ENCODE measurements at places on chromosomes 16 and 17. TPM values are rescaled to one million over a fixed set of nuclear protein-coding genes. Genes with fewer than 3 reads are reported as not detected.

DNA sequence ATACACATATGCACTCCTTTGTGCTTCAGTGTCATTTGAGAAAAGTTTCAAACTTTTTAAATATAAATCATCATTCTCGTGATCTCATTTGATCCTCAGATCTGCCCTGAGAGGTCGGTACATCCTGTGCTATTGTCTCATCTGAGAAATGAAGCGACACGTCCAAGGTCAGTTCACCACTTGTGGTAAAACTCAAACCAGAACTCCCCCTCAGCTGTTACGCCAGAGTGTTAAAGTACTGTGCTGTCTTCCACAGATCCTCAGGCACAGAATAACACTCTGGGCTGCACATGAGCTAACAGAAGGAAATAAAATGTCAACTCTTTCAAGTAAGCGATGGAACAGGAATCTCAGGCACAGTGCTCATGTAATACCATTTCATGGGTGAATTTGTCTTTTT, 31.4 kb downstream of the ANKFN1 start:
- no peak for DNase-seq

GRCh38 chr17:29791336-29792080, 138.5 kb downstream of the SSH2 start:
- DNase-seq, result no peak

DNA sequence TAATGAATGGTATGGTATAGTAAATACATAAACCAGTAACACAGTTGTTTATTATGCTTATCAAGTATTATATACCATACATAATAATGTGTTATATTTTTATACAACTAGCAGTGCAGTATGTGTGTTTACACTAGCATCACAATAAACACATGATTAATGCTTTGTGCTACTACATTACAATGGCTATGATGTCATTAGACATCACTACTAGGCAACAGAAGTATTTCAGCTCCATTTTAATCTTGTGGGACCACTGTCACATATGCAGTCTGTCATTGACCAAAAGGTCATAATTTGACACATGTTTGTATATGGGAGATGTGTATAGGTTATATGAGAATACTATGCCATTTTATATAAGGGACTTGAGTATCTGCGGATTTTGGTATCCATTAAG, 32.7 kb downstream of the TRIM37 start:
- DNase-seq, result no peak

- no peak for DNase-seq
Observed at GRCh38 chr17:79539944-79540705, 70.7 kb downstream of the RBFOX3 start.

DNA sequence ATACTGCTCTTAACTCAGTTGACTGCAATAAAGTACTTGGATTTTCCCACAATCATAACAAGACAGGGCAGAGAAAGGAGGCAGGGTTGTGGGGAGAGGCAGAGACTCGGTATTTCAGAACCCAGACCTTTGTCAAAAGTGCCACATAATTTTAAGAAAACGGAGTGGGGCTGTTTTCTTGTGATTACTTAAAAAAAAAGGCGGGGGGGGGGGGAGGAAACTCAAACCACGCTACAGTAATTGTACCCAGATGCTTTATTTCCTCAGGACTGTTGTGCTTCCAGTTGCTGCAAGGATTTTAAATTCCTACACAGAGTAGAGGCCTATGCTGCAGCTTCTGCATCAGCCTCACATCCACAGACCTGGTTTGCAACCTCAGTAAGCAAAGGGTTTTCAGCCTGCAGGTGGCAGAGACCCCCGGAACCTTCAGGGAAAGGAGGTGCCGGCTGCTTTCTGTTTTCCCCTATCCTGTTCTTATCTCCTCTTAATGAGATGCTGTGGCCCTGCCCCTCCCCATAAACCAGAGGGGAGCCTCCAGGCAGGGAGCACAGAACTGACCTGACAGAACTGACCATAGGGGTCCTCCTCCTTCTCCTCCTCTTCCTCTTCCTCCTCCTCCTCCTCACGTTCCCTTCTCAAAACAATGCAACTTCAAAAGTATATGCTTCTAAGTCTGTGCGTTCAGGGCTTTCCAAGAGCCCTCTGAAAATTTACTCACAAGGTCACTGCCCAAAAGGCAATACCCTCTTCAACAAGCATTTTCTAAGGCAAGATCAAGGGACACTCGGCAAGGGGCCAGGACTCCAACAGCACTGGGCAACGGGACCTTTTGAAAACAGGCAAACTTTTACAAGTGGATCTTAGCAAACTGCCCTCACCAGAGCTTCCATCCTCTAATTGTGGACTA, 7.5 kb downstream of the AXIN2 start:
- no peak for DNase-seq

PYDC1 gene
- not detected for total RNA-seq

ABAT gene
- total RNA-seq, result 2.4 TPM

DNA sequence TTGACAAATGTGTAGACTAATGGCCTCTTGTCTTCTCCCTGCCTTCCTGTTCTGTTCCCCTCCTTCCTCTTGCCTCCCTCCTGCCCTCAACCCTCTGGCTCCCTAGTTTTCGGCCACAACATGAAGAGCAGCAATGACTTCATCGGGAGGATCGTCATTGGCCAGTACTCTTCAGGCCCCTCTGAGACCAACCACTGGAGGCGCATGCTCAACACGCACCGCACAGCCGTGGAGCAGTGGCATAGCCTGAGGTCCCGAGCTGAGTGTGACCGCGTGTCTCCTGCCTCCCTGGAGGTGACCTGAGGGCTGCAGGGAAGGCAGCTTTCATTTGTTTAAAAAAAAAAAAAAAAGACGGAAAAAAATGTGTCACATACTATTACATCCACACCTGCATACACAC, 18.8 kb upstream of the CLEC19A start:
- DNase-seq, result no peak

DNA sequence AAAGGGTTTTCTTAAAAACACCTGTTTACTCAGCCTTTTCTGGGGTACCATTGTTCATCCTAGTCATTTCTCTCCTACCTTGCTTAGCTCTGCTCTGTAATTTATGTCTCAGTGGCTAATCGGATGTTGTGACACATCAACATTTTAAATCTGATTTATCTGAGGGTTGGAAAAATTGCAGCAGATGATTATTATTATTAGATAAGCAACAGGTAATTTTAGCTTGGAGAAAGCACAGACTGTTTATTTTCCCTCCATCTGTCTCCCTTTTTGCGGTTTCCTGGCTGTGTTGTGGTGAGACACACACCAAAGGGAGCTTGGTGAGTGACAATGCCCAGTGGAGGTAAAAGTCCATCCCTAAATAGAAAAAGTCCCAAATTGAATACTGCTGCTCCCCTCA, 389.9 kb downstream of the UTP18 start:
- DNase-seq, result no peak

DNA sequence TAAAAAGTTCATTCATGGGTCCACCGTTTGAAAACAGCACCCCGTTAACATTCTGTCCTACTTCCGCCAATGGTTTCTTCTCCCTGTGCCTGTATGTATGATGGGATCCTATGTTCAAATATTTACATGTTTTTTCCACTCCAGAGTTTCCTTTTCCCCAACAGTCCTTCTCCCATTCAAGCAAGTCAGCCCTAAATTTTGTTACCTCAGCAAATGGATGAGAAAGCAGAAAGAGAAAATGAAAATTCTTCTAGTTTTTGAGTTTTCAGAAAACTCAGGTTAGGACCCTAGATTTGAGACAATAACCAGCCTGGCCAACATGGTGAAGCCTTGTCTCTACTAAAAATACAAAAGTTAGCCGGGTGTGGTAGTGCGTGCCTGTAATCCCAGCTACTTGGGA, 3.5 kb upstream of the ERN2 start:
- DNase-seq, result no peak

CRISPLD2 gene
- total RNA-seq, result 0.28 TPM

DNA sequence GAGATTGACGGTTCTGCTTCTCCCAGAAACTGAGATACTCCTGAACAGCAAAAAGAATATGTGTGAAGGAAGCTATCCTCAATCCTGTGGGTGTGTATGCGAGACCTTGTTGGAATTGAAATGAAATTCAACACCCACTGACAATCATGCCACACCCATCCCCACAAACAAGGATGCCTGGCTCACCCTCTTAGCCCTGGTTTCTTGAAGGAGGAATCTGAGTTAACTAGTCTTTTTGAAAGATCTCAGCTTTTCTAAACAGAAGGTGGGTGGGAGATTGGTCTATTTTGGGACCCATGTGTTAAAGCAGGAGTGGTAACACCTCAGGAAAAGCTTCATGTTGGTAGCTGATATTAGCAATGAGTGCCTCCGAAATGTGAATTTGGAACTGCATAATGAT, 1244.5 kb downstream of the CDH11 start:
- DNase-seq, result no peak

GRCh38 chr16:86395477-86395876, 114.8 kb upstream of the FOXF1 start:
- DNase-seq, result no peak

DNA sequence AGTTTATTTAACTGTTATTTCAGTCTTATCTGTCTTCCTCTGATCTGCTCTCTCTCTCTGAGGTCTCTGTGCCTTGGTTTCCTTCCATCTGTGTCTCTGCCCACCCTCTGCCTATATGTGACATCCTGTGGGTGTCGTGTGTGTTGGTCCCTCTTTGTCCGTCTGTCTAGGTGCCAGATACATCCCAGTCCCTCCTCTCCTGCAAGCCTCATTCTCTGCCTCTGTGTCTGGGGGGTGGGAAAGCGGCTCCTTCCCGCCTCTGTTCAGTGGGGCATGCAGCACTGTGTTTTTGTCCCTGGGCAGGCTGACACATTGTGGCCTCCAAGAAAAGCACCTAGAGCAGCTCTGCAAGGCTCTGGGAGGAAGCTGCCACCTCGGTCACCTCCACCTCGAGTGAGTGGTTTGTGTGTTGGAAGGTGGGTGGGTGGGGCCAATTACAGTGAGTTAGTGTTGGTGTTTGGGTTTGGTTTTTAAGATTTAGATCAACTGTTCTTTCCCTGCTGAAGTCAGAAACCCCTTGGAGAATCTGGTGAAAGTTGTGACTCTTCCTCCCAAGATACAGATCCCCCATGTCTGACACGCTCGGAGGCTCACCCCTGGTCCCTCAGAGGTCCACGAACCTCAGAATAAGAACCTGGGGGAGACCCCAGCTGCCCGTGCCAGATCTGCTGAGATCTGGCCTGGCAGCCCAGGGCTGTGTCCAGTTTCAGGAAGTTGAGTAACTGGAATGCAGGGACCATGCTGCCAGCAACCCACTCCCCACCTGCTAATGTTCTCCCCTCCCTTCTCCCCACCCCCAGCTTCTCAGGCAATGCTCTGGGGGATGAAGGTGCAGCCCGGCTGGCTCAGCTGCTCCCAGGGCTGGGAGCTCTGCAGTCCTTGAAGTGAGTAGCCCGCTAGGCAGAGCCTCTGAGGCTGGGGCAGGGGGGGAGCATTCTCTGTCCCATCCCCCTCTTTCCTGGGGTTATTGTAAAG, 50.9 kb upstream of the CPNE2 start:
- DNase-seq, result no peak

DOC2A gene
- 1.2 TPM for total RNA-seq

GRCh38 chr17:65442691-65443090, 118.8 kb downstream of the AXIN2 start:
- no peak for DNase-seq

GRCh38 chr16:735982-736453, 4.8 kb downstream of the CIAO3 start:
- DNase-seq, result no peak

- DNase-seq, result no peak
Observed at GRCh38 chr17:57650548-57650947, 94.6 kb downstream of the CCDC182 start.

GRCh38 chr16:17306745-17307144, 164.0 kb downstream of the XYLT1 start:
- DNase-seq, result no peak
